Adrenal gland (tissue), 19 donors: ENCODE measurements at places on chromosomes 3 and 15.

DNA sequence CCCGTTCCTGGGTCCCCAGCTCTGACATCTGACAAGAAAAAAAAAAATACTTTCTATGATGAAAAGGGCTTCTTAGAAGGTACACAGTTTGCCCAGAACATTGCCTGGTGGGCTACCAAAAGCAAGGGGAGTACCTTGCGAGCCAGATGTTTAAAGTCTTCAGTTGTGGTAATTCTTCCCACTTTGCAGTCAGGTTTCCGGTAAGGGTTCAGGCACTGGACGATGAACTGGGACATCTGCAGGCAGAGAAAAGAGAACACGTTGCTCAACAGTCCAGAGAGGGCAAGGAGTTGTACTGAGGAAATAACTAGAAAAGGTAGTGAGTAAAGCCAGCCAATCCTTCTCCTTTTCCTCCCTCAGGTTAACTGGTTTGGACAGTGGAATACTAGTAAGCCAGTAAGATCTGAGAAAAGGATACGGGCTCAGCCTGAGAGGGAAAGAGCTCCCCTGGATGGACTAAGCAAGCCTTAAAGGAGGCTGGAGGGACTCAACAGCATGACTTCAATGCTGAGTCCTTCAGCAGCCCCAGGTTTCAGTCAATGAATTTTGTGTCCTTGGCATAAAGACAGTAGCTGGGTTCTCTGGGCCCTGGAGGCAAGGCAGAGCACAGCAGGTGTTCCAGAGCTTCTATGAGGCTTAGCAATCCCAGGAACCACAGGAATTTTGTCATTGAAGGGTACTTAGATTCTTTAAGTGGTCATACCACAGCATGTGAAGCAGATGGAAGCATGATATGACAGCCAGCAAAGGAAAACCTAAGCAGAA is 38.2 kb downstream of the NBEAL2 start:
- no peak for DNase-seq

- no peak for DNase-seq
Measured at GRCh38 chr15:32667321-32667720, 25.8 kb downstream of the SCG5 start.

- DNase-seq, result no peak
Measured at GRCh38 chr3:30805695-30806094, 88.8 kb downstream of the GADL1 start.

- DNase-seq, result no peak
Measured at GRCh38 chr15:65056868-65057548, 10.8 kb downstream of the RASL12 start.

DNA sequence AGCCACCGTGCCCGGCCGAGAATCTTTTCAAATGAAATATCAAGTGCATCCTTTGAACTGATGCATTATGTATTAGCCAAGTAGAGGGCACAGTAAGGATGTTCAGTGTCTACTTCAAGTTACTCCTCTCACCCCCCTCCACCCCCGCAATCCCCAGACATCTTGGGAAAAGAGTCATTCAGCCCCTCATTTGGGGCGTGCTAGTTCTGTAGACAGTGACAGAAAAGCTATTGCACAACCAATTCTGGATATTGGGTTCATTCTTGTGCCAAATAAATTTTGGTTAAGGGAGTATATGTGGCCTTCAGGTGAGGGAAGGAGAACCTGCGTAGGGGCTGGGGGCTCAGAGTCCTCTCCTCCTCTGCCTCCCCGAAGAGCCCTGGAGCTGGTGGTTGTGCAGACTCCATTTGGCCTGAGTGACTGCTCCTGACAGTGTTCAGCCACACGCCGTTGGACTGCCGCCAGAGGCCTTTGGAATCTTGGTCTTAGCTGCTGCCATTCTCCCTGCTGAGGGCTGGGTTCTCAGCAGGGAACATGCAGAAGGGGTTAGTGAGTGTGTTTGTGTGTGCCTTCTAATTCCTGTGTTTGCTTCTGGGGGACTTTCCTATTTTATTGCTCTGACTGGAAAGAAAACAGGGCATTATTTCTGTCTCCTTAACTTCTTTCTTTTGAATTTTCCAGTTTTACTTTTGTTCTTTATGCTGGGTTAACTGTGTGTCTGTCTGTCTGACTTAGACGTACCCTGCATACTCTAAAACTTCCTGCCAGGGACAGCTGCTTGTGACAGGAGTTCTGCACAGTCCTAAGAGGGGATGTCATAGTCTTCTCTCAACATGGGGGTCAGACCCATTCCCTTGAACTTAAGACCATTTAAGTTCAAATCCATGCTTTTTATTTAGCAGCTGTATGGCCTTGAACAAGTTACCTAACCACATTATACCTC is 21.0 kb downstream of the RARB start:
- DNase-seq, result peak; percentile 88

DNA sequence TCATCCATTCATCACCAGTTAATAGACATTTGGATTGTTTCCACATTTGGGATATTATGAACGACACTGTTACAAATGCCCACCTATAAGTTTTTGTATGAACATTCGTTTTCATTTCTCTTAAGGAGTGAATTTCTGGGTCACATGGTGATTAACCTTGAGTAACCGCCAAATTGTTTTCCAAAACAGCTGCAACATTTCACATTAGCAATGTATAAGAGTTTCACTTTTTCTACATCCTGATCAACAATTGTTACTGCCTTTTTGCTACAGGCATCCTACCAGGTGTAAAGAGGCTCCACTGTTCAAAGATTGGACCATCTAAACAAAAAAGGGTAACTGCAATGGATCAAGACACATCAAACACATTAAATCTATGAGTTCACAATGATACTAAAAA is 52.0 kb downstream of the CPEB1 start:
- no peak for DNase-seq

- peak; percentile 75 for DNase-seq
Measured at GRCh38 chr15:69389426-69389825, 24.7 kb upstream of the KIF23 start.

GRCh38 chr3:171159822-171160157 is 133.3 kb upstream of the SLC2A2 start:
- no peak for DNase-seq

DNA sequence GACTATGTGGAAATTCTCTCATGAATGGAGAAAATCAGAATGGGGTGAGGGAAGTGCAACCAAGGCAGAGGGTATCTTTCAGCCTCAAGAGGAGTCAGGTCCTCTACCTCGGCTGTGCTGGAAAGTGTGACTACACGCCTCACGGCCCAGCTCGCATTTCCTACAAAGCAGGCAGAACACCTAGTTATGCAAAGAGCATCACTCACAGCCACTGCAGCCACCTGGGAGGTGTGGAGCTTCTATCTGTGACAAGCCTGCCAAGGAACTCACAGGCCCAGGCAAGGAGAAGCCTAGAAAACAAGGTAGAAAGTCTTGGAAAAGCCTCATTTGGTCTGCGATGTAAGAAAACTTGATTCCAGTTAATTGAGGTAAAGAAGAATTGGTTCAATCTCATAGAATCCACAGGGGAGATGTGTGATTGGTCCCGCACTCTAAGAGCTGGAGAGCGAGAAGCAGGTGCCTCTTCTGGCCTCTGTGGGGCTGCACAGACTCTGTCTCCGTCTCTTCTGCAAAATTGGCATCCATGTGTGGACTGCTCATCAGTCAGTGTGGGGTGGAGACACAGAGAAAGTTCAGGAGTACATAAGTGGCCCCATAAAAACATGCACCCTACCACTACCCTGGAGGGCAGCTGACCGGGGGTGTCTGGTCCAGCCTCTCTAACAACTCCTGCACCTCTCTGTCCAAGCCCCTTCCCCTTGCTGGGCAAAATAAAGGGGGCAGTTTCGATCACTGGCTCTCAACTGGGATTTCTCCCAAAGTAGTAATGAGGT is 76.8 kb downstream of the TAMM41 start:
- no peak for DNase-seq

DNA sequence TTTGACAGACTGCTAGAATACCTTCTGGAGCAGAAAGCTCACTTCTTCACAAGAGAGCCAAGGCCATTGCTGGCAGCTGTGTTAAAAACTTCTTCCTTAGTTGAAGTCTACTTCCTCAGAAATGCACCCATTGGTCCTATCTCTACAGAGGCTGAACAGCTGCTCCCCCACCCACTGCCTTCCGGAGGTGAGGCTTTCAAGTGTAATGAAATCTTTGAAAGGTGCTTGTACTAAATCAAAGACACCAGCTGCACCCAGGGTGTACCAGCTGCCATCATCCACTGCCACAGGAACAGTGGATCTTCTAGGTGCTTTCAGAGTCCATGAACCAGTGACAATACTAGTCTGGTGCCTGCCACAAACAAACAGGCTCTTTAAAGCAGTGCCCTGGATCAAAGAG is 26.4 kb upstream of the HERC1 start:
- no peak for DNase-seq

DNA sequence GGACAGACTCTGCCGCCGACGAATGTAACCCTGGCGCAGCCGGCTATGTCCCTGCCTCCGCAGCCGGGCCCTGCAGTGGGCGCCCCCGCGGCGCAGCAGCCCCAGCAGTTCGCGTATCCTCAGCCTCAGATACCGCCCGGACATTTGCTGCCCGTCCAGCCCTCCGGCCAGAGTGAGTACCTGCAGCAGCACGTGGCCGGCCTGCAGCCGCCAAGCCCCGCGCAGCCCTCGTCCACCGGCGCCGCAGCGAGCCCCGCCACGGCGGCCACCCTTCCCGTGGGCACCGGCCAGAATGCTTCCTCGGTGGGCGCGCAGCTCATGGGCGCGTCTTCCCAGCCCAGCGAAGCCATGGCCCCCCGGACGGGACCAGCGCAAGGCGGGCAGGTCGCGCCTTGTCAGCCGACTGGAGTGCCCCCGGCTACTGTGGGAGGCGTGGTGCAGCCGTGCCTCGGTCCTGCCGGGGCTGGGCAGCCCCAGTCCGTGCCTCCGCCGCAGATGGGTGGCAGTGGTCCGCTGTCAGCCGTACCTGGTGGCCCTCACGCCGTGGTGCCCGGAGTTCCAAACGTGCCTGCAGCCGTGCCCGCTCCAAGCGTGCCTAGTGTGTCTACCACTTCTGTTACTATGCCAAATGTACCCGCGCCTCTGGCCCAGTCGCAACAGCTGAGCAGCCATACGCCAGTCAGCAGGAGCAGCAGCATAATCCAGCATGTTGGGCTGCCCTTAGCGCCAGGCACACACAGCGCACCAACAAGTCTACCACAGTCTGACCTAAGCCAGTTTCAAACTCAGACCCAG is 2.4 kb downstream of the TSC22D2 start:
- DNase-seq, result peak; percentile 60

DNA sequence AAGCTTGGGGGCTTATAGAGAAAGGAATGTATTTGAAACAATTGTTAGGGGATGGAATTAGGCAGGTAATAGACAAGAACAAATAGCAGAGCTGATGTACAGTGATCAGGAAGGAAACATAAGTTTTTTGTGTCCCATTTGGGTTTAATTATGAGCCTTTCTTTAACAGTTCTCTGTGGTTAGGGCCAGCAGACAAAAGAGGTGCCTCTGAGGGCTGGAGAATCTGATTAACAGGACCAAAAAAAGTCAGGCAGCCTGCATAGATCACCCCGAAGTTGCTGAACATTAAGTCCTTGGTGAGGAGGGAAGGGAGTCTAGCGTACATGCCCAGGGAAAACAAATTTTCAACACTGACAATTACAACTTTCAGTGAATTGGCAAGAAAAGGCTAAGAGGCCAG is 88.6 kb upstream of the SPRED1 start:
- DNase-seq, result no peak

GRCh38 chr15:44722011-44722410 is 10.7 kb downstream of the B2M start:
- DNase-seq, result no peak

GRCh38 chr15:88395872-88396781 is 71.1 kb downstream of the MRPL46 start:
- DNase-seq, result no peak

GRCh38 chr3:117671722-117672318 is 962.2 kb downstream of the TUSC7 start:
- DNase-seq, result peak; percentile 23

DNA sequence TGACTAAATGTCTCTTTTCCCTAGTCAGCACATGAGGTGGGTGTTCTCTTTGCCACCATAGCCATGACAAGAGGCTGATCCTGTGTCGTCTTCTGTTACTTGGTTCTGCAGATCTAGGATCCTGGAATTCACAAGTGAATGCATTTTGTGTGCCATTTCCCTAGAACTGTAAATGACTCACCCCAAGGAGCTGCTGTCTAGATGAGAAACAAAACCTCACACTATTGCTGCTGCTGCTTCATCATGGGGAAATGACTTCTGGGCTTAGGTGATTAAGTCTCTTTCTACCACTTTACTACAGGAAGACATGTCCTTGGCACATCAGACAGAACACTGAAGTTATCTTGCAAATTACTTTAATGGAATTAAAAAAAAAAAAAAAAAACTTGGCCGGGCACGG is 54.9 kb downstream of the SLCO3A1 start:
- DNase-seq, result no peak
